ENCODE measurements at places on chromosomes 2 and 18.

DNA sequence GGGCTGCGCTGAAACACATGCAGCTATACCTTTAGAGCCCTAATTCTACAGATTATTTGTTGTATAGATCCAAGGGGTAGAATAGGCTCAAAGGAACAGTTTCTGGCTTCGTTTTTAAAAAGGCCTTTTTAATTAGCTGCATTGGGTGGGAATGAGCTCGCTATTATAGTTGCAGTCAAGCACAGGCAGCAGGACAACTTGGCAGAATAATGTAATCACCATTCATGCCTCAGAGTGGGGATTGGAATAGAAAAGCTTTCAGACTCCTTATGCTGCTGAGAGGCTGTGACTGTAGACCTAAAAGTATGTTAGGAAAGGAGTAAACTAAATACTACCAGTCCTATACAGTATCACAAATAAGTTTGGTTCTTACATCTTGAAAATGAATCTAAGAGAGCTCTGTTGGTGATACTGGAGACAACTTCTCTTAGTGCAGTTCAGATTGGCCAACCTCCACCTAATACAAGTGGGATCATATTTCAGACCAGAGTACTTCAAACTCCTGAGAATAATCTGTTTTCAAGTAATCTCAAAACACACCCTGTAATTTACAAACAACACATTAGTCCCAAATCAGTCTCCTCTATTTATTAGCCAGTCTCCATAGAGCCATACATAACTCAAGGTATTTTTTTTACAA lies 121.4 kb downstream of the ANTXR1 start:
- DNase-seq = no peak

DNA sequence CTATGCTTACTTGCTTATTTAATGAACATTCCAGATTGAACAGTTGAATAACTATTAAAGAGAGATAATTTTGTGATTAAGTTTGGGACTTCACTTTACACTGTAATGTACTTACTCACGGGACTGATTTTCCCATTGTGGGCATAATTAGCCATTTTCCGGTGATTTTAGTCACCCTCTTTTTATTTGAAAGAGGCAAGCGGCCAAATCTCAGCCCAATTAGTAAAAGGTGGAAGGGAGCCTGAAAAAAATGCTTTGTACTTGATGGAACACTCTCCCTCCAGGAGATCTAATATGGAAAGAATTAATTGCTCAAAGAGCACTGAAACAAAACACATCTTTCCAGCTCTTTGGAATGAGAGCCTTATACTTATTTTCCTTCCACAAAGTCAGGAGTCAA lies 50.2 kb downstream of the CALCRL start:
- DNase-seq = no peak

DNA sequence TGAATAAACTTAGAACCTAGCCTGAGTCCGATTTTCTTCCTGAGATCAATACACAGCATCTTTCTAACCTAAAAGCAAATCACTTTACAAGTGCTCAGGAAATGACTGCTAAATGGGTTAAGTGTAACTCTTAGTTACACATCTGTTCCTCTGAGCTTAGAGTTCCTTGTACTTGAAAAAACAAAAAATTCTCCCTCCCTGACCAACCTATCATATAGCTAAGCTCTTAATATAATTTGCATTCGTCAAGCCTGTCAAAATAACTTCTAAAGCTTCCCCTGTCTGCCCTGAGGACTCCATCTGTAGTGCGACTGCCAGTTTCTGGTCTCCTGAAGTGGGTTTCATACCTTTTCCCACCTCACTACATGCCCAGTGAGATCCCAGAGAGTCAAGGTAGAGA lies 190.4 kb downstream of the NCK2 start:
- DNase-seq = no peak

GRCh38 chr2:216490061-216490460 lies 8.6 kb upstream of the RPL37A start:
- DNase-seq = no peak

GRCh38 chr18:50466634-50467033 lies 91.8 kb downstream of the SKA1 start:
- no peak for DNase-seq

GRCh38 chr2:181738074-181738473 lies 57.8 kb upstream of the NEUROD1 start:
- no peak for DNase-seq

DNA sequence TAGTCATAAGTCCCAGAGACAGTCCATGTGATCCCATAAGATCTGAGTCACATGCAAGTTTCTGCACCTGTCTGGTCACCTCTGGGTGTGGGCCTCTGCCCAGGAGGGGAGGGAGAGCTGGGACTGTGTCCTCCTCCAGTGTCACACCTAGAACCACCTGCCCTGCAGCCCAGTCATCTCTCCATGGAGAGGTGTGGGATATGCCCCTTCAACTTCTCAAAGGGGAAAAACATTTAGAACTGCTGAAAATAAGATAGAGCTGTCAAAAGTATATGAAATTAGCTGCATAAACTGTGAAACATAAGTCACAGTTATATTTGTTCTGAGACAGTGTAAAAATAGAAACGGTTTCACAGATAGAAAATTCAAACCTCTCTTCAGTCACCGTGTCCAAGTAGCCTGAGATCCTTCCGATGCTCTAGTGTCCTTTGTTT lies 55.4 kb downstream of the NGEF start:
- DNase-seq = no peak

DNA sequence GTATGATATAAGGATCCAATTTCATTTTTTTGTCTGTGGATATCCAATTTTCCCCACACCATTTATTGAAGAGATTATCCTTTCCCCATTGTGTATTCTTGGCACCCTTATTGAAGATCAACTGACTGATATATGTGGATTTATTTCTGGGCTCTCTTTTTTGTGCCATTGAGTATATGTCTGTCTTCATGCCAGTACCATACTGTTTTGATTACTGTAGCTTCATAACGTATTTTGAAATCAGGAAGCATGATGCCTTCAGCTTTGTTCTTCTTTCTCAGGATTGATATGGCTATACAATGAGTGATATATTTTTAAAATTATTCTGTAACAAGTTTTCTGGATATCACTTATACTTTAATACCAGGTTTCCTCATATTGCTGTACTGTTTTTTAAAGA lies 58.1 kb upstream of the DLX2 start:
- DNase-seq = no peak

DNA sequence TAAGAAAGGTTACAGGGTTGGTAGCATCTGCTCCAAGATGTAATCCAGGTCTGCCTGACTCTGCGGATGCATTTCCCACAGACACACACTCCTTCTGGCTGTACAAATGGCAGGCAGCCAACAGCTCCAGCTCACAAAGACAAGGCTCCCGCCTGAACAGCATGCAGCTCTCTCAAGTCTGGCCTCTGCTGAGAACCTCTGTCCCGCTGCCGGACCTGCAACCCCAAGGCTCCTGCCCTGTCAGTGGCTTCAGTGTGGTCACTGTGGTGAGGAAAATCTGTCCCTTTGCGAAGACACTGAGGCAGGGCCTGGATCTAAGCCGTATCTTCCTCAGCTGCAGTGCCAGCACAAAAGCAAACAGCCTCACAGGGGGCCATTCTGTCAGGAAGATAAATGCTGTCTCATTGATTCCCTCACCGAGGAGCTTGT lies 469.3 kb upstream of the MEX3C start:
- no peak for DNase-seq

DNA sequence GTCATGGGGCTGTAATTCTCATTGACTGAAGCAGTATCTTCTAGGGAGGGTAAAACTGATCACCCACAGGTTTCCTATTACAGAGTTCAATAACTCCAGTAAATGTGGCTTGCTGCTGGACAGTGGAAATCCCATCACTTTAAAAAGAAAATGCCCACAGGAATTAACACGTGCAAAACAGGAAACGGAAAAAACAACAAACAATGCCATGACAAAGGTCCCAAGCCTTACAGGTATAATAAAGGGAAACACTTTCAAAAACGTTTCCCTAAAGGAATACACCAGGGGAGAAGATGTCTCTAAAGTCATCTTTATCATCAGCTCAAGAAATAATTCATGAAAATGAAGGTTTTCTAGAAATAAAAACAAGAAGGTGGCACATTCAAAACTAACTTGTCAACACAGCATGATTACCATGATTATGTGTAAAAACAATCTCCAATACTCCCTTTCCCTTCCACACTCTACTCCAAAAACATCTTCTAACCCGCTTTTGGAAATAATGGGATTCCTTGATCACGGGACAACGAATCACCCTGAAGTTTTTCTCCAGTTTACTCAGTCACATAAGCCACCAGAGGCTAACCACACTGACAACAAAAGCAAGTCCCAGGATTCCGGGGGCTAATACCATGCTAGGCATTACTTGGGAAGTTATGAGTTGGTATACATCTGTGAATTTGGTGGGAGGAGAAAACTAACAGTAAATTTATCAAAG lies 167.9 kb downstream of the TCF4 start:
- DNase-seq = no peak

GRCh38 chr2:163717515-163717914 lies 18.3 kb downstream of the FIGN start:
- DNase-seq = no peak

DNA sequence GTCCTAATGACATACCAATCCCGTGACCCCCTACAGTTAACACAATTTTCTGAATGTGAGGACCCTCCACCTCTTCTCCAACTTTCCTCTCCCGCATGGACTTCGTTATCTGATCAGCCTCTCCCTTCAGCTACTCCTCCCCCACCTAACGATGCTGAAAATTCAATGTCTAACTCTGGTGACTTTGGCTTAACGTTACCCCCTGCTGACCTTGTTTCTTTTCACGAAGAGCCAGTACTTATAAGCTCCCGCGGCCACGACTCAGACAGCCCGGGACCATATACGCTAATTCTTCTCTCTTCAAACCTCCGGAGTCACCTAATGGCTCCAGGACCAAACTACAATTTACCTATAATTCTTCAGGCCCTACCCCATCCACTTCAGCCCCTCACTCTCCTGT lies 29.2 kb downstream of the VPS54 start:
- no peak for DNase-seq

DNA sequence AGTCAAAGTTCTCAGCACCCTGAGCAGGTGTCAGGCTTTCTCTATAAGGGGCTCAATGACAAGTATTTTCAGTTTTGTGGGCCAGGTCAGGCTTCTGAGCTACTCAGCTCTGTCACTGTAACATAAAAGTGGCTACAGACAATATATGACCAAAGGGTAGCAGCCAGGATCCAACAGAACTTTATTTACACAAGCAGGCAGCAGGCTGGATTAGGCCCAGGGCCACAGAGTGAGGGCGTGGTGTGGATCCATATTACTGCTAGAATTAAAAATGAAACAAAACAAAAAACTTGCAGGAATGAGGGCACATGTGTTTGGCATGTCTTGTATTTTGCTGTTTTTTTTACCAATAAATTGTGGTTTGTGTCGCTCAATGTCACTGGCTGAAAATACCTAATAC lies 143.7 kb downstream of the EIPR1 start:
- no peak for DNase-seq

- DNase-seq = no peak
Measured at GRCh38 chr2:187435756-187436155, 12.3 kb downstream of the CALCRL start.

DNA sequence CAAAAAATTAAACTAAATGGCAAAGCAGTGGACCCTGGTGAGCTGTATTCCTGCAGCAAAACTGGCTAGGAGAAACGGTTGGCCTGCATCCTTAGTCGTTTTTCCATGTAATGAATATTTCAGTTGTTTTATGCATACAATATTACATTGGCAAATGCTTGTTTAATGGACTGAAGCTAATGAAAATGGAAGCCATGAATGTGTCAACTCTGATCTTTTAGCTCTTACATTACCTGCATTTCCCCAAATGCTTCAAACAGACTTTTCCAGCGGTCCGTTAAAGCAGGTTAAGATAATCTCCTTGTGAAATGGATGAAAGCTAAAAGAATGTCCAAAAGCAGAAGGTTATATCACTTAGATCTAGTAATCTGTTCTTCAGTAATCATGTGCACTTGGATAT lies 686.3 kb upstream of the SETBP1 start:
- no peak for DNase-seq
